CD14-positive monocyte (primary cell): ENCODE measurements at places on chromosomes 3 and 15.

- no peak for DNase-seq
Measured at GRCh38 chr3:128282380-128283196, 129.3 kb downstream of the EEFSEC start.

DNA sequence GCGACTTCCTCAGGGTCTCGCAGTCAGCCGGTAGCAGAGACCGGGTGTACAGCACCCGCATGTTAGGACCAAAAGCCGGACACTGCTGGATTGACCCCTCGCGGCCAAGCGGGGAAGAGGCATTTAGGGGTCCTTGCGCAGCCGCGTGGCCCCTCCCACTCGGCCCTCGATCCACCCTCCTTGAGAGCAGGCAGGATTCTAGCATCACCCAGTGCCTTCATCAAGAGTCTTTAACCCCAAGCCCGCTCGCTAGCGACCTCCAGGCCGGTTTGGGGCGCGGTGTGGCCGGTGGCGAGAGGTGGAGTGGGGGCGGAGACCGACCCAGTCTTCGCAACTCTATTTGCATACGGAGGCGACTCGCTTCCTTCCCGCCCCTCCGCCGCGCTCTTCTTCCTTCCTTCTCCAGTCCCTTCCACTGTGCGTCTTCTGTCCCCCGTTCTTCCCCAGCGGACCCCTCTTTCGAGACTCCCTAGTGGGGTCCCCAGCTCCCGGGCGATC is at the start of gene ST6GAL1:
TSS of gene ST6GAL1 (plus strand) at position 384 of the 498 bp plus-strand sequence. CDS start 112,178 bp downstream, outside the sequence.
- peak; percentile 50 for DNase-seq

- DNase-seq, result no peak
Measured at GRCh38 chr3:127440384-127440783, 150.1 kb downstream of the TPRA1 start.

- DNase-seq, result no peak
Measured at GRCh38 chr15:47717036-47717612, at the start of gene SEMA6D. TSS of gene SEMA6D (plus strand) at chr15:47717505. CDS start at chr15:47759799, 42,294 bp downstream.

GRCh38 chr15:59394166-59394661 is 21.5 kb upstream of the MYO1E start:
- no peak for DNase-seq

DNA sequence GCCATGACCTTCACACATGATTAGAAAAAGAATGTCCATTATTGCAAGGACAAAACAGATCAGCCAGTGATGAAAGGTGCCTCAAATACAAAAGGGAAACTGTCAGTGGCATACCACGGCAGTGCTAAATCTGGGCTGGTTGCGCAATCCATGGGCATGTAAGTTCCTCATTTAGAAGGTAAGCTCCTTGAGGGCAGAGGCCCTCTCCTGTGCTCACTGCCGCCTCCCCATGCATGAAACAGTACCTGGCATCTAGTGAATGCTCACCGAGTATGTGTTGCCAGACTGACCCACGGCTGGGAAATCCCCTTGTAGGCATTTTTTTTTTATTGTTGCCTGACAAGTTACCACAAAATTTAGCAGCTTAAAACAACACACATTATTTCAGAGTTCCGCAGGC is 312.1 kb upstream of the CHRM5 start:
- DNase-seq, result peak; percentile 40

DNA sequence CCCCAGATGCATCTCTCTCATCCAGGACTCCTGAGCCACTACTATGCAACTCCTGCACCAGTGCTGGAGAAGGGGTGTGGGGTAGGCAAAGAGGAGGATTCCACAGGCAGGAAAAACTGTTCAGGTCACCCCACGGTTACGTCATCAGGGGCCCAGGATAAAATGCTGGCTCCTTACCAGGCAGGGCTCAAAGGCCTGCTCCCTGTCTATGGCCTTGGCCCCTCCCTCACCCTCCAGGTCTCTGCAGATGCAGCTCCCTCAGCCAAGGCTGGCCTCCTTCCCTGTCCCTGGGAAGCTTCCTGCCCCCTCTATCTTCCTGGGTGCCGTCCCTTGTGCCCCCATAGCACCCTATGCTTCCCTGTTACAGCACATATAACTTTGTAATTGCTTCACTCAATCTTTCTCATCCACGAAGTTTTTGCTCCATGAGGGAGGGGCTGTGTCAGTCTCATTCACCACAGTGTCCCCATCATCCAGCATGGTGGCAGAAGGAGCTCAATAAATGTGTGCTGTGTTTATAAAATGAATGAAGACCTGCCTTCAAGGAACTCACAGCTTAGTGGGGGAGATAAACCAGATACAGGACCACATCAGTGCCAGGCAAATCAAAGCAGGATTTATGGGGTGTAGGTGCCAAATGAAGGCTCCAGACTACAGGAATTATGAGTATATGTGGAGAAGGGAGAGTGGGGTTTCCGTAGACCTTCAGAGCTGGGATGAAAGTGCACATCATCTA is 18.6 kb downstream of the KBTBD13 start:
- no peak for DNase-seq

DNA sequence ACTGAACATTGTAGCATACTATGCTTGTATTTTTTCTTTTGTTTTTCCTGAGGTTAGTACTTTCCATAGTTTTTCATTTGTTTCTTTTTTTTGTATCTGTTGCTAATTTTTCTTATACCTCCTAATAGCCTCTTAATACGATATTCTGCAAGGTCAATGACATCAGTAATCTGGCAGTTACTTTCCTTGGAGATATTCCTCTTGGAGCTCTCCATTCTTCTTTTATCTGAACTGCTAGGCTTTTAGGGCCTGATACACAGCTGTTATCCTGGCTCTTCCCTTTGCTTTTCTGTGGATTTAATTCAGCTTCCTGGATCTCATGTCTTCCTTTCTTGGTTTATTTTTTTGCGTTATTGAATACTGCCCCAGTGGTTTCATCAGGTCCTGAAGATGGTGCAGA is 12.9 kb downstream of the ALPK3 start:
- no peak for DNase-seq
